Stimulated activated CD4-positive, alpha-beta T cell treated with anti-CD3 and anti-CD28 coated beads, Interleukin-1b, Interleukin-23, amount 100 ng/mL, for 48 hours (primary cell): ENCODE measurements at places on chromosomes 11 and 22.

GRCh38 chr11:28596816-28597215 is 488.6 kb downstream of the METTL15 start:
- no peak for DNase-seq

DNA sequence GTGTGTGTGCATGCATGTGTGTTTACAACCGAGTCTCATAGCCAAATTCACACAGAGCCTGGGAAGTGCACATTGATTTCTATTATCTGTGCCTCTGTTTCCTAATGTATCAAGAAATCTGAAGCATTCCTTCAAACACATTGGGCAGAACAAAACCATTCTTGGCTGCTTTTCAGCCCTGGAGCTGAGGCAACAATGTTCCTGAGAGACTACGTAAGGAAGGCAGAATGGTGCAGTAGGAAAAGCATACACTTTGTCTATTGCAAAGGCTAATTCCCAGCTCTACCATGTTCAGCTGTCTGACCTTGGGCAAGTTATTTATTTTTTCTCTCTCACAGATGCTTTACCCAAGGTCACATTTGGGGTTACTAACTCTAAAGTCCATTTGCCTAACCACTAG is 575.5 kb downstream of the SOX6 start:
- DNase-seq, result no peak

- DNase-seq, result no peak
These were observed 56.4 kb downstream of the UBASH3B start for GRCh38 chr11:122711831-122712381.

DNA sequence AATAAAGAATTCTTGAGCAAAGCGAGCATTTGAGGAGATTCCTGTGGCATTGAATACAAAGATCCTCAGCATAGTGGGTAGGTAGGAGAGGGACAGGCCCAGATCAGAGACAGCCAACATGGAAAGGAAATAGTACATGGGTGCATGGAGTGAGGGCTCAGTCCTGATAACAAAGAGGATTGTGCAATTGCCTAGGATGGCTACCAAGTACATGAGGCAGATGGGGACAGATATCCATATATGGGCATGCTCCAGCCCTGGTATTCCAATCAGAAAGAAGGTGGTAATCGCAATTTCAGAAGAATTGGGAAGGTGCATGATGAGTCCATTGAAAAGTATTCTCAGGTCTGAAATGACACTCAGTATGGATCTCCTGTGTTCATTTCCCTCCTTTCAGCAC is 8.6 kb downstream of the OR51T1 start:
- no peak for DNase-seq

DNA sequence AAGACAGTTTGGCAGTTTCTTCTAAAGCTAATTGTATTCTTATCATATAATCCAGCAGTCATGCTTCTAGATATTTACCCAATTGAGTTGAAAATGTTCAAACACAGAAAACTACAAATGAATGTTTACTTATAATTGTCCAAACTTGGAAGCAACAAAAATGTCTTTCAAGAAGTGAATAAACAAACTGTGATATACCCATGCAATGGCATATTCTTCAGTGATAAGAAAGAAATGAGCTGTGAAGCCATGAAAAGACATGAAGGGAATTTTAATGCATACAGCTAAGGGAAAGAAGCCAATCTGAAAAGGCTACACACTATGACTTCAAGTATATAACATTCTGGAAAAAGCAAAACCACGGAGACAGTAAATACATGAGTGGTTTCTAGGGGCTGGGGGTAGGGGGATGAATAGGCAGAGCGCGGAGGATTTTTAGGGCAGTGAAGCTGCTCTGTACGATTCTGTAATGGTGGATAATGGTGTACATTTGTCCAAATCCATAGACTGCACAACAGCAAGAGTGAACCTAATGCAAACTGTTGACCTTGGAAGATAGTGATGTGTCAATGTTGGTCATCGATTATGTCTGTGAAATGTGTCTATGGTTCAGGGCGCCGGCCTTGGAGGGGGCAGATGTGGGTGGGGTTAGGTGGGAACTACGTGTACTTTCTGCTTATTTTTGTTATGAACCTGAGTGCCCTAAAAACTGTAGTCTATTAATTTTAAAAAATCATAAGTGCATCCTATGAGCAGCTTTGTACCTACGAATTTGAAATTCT is 424.9 kb downstream of the TBC1D22A start:
- no peak for DNase-seq

DNA sequence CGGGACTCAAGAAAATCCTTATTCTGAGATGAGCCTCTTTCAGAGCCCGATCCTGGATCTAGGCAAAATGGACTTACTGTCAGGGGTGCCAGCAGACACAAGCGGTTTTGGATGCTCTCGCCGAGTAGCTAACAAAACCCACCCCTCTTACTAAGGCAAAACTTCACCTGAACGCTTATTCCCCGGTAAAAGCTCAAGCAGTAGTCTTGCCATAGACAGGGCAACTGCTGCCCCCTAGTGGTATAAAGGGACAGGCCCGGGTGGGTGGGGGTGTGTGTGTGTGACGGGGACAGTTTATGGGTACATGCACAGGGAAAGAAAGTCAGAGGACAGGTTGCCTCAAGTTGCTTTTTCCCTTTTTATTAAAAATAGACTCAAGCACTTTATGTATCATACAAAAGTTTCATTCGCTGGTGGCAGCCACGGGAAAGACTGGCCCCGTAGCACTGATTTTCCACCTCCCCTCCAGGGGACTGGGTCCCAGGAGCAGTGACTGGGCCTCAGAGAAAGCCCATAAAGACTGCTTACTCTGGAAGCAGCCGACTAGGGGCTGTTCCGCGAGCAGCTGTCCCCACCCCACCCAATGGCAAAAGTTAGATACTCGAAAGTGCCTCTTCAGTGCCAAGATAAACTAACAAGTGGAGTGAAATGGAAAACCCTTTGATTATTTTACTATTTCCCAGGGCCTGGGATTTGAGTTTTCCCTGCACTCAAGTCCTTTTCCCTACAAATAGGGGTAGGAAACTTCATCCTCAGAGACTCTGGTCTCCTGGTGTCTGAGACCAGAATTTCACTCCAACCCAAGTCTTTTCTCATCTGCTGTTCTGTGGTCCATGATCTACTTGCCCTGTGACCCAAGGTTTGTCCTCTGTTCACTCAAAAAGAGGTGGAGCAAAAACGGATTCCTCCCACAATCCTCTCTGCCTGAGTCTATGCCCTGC is 4.7 kb downstream of the YPEL4 start:
- DNase-seq, result peak; percentile 88

GRCh38 chr11:95466416-95466815 is 235.4 kb upstream of the SESN3 start:
- no peak for DNase-seq

DNA sequence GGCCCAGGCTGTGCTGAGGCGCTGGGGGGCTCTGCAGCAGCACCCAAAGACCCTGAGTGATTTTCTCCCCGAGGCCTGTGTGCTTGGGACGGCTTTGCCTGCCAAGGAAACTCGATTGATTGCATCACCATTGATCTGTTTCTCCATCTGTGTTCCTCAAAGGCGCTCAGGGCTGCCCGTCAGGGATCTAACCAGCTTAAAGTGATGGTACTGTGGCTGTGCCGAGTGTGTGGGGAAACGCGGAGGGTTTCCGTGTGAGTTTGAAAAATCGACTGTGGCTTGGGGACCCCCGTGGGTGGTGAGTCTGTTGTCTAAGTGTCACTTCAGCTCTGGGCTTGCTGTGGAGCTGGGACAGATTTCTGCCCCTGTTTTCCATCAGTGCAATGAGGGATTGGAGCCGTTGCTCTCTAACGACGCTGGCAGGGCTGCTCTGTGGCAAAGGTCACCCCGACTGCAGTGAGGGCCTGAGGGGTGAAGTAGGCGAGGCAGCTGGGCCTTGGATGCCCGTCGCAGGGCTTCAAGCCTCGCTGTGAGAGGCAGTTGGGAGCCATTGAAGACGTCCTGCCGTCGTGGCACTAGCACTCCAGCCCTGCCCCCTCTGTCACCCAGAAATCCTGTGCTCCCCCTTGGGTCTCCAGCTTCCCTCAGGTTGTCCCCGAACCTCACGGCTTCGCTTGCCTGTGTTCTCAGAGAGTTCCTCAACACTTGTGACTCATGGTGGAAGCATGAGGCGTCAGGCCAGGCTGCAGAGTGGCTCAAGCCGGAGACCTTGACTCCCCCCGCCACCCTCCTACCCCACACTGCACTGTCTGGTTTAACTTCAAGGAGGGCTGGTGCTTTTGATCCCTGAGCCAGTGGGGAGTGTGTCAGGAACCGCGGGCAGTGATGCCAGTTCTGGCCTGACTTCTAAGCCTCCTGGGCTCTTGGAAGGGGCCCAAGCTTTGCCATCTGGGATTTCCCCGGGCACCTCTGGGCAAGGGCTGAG is 21.8 kb downstream of the CACNA1I start:
- DNase-seq, result no peak

DNA sequence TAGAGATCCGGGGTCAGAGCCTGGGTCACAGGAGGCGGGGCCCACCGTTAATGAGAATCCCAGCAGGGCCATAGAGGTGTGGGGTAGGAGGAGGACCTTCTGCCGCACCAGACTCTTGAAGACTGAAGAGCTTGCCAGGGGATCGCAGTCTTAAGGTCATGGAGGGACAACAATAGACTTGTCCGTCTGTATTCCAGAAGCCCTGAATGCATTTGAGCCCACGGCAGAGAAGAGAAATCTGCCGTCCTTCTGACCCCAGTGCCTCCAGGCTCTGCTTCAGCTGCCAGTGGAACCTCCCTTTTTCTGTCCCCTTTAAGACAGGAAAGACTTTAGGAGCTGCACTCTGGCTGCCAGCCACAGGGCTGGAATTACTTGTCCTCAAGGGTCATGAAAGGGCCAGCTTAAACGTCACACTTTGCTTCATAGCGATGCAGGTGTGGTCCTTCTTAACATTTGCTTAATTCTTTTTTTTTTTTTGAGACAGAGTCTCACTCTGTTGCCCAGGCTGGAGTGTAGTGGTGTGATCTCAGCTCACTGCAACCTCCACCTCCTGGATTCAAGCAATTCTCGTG is 15.5 kb upstream of the ST3GAL4 start:
- DNase-seq, result no peak

DNA sequence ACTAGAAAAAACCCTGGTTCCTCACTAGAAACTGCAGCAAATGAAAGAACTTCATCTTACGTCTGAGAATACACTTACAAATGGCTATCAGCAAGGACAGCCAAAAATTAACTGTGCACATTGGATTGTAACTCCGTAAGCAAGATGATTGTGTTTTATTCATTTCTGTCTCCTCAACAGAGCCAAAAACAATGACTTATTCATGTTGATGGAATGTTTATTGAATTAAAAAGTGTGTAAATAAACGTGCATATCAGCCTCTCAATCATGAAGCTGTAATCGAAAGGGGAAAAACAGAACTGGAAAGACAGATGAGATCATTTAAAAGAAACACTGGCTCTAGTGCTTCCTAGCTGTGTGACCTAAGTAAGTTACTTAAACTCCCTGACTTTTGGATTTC is 307.5 kb upstream of the ZC3H12C start:
- no peak for DNase-seq

- no peak for DNase-seq
These were observed 6.4 kb upstream of the CEP295 start for GRCh38 chr11:93655047-93655446.

DNA sequence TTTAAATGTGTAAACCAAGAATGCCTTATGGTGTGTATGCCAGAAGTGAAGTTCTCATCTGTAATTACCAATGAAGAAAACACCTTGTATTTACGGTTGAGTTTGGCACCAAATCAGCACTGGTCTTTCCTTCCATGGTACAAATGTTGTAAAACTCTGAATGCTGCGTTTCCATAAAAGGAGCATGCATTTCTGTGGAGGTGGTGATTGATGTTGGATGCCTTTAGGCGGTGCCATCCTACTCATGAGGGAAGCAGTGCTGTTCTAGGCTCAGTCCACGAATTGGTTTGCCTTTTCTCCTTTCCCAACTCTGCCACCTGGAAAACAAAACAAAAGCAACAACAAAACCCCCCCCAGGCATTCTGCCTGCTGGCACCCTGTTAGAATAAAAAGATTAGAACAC is 124.4 kb downstream of the TEAD1 start:
- no peak for DNase-seq

DNA sequence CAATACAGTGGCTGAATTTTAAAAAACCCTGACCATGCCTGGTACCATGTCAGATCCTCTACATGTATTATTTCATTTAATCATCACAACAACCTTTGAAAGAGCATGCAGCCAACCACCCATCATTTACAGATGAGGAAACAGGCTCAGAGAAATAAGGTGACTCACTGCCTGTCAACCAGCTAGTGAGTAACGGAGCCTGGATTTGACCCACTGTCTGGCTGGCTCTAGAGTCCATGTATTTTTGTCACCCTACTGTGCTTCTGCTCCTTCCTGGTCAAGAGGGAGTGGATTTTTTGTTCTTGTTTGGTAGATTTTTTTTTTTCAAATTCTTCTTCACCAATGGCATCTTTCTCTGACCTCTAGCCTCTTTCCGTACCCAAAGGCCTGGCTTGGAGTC is 77.4 kb downstream of the CWC15 start:
- no peak for DNase-seq

- DNase-seq, result no peak
These were observed 3.9 kb downstream of the SCARF2 start for GRCh38 chr22:20433686-20434241.

DNA sequence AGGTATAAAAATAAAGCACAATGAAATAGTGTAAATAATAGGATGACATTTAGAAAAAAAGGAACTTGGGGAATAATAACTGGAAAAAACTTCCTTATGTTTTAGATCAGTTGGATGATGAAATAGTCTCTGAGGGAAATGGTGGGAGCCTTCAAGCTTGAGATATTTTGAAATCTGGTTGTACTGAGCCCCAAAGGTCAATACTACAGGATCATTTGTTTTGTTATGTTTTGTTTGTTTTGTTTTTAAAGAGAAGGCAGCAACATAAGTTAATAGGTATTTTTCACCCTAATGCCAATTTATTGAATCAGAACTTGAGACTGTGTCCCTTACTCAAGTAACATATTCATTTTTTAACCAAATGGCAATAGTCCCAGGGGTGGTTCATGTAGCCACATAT is 393.1 kb downstream of the ETS1 start:
- DNase-seq, result no peak

GRCh38 chr11:69427337-69427736 is 54.1 kb upstream of the LINC01488 start:
- no peak for DNase-seq

- DNase-seq, result no peak
These were observed 50.9 kb upstream of the CHRNA10 start for GRCh38 chr11:3722100-3722499.

DNA sequence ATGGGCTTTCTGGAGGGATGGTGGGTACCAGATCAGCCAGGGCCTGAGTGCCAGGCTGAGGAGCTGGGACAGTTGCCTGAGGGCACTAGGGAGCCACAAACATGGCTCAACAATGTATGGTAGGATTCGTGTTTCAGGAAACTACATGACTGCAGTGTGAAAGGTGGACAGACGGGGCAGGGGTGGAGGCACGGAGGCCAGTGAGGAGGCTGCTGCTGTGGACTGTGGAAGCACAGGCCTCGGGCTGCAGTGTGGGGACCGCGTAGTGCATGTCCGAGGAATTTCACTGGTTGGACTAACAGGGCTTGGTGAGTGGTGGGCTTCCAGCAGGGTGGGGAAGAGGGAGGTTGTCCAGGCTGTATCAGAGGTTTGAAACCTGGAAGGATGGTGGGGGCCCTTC is 7.8 kb downstream of the P2RY2 start:
- DNase-seq, result no peak
